ENCODE measurements at places on chromosomes 13 and 19. TPM values are rescaled to one million over a fixed set of nuclear protein-coding genes. Genes with fewer than 3 reads are reported as not detected.

DNA sequence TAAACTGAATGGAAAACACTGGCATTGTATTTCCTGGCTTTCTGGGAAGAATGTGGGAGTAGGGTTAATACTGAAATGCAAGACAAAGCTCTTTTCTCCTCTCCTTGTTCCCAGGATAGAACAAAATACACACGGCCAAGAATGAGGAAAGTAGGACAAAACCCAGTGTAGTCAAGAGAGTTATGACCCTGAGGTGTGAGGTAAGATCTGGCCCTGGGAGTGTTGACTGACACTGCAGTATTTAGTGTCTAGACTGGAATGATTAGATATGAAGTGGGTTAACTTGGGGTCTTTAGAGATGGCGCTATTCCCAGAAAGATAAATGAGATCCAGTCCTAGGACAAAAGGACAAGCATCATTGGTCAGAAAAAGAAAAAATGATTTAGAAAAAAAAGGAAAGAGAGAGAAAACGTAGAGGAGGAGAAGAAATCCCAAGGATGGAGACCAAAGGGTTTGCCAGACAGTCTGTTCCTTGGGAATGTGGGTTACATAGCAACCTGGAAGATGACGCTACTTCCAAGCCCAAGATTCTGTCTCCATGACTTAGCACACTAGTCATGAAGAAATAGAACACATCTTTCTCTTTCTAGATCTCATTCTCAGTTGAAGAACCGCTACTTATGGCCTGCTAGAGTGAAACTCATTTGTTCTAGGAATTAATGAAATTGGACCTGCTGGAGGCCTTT, 543.6 kb upstream of the GPC6 start:
- no peak for DNase-seq

- no peak for DNase-seq
Observed at GRCh38 chr19:19276386-19276785, 3.3 kb upstream of the TM6SF2 start.

DNA sequence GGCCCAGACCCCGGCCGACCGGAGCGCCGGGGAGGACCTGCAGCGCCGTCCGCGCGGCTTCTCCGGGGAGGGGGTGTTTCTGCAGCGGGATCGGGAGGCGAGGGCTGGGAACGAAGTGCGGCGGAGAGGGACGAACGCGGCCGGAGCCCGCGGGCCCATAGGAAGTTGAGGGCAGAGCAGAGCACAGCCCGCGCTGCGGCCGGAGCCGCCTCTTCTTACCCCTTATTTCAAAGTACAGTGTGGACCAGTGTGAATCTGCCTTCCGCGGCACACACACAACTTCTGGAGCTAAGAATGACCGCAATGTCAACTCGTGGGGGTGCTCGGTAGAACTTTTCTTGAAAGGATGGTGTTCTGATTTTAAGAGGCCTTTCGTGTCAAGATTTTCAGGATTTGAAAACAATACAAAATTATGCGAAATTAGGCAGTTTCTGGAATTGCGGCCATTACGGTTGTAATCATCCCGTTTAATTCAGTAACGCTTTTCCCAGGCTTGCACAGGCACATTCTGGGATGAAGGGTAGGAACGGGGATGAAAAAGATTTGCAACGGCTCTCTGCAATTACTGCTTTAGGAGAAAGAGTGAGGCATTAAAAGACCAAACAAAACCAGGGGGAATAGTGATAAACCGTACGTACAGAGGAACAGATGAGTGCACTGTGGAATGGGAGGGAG, 821 bp downstream of the TDRD3 start:
- no peak for DNase-seq

DNA sequence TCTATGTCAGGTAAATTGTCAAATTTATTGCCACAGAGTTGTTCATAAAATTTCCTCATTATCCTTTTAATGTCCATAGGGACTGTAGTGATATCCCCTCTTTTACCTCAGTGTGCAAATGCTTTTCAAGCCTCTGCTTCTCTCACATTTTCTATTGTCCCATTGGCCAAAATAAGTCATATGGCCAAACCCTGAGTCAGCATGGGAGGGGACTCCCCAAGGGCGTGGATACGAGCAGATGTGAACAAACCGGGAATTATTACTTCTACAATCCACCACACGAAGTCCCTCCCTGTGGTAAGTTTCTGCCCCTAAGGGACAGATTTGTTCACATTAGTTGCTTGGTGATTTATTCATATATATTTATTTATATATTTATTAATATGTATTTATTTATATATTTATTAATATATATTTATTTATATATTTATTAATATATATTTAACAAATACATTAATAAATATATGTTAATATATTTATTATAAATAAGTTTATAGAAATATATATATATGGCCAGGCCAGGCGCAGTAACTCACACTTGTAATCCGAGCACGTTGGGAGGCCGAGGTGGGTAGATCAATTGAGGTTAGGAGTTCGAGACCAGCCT, 20.1 kb upstream of the CAMSAP3 start:
- DNase-seq, result no peak

DNA sequence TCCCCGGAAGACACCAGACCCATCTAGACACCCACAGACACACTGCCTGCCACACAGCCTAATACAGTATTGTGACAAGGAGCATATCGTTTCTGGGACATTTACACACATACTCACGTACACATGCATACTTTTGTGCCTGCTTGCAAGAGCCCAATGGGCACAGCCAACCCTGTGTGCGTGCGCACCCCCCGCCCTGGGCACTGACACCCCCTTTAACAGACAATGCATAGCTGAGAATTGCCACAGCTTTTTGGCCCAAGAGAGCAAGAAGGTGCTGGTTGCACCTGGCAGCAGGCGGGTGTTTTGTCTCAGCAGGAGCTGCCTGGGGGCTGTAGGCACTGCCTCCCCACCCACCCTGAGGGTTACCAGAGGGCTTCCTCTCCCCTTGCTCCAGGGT, 1.7 kb upstream of the NFIX start:
- DNase-seq, result no peak

DNA sequence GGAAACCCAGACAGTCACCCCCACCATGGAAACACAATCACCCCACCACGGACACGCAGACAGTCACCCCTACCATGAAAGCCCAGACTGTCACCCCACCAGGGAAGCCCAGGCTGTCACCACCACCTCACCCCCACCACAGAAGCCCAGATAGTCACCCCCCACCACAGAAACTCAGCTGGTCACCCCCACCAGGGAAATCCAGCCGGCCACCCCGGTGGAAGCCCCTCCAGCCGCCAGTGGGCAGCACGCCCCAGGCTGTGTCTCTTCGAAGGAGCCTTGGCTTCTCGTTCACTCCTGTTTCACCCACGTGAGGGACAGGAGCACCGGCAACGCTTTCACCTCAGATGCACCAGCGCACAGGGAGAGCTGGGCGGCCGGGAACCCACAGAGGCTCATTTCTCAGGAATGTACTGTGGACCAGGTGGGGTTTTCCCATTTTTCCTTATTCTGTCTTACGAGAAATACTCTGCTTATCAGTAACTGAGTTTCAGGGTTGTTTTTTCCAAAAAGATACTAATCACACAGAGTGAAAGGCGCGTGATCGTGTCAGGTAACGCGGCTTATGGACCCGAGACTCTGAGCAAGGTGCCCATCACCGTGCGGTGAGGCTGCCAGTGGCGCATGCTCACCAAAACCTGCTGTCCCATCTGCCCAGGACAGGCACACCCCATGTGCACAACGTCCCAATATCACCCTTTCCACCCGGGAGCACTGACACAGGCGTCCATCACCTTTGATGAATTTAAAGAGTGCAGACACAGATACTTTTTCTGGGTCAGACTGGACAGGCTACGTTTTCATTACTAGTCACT, 28.0 kb downstream of the CARS2 start:
- no peak for DNase-seq

GRCh38 chr13:20711301-20712044, 8.0 kb downstream of the IL17D start:
- no peak for DNase-seq

DNA sequence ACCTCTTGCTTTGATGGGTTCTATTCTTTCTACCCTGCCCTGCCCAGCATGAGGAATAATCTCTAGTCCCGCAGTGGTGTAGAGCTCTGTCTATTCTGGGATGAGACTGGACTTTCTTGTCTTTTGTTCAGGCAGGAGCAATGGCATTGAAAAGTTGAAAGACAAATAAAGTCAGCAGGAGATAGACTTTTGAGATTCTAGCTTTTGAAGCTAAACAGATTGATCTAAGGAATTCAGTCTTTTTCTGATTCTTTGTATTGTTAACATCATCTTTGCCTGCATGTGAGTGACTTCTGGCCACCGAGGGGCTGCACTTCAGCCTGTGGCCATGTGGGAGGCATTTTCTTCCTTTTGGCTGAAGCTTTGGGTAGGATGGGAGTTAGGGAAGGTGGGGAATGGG, 132.4 kb downstream of the MRPL57 start:
- no peak for DNase-seq

DNA sequence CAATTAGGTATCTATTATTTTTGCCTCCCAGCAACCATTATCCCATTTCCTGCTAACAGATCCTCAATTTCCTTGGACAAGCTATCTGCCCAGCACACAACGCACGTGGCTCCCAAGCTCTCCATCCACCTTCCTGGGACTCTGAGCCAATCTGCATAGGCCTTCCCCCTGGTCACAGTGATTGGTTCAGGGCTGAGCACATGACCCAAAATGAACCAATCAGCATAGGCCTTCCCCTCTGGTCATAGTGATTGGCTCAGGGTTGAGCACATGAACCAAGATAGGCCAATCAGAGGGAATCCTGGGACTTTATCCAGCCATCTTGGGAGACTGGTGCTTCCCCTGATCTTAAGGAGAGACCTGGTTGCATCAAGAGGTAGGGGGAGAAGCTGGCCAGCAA, 5.8 kb downstream of the CPAMD8 start:
- DNase-seq, result no peak

GRCh38 chr19:6705931-6706632, 14.4 kb downstream of the C3 start:
- no peak for DNase-seq

SIGLEC12 gene
- total RNA-seq, result not detected

VN1R2 gene
- total RNA-seq, result not detected

URAD gene
- total RNA-seq, result not detected

SOX1 gene
- not detected for total RNA-seq

SPACA4 gene
- not detected for total RNA-seq
